ENCODE measurements at places on chromosomes 1 and 21. TPM values are rescaled to one million over a fixed set of nuclear protein-coding genes. Genes with fewer than 3 reads are reported as not detected.

Gene CCDC181
- 1.2 TPM for total RNA-seq

Gene ELF3
- total RNA-seq = 125 TPM

Gene CELF3
- total RNA-seq = not detected

Gene HCN3
- total RNA-seq = 1.9 TPM

Gene ANGPTL3
- not detected for total RNA-seq

GRCh38 chr1:95095833-95096217, 21.3 kb upstream of the TLCD4 start:
- no peak overlapping the region for H3K4me3 ChIP-seq
- H3K27me3 ChIP-seq = no peaks in the 10 kb centered on the region
- DNase-seq = no peak
- H3K4me1 ChIP-seq = no peaks in the 10 kb centered on the region

DNA sequence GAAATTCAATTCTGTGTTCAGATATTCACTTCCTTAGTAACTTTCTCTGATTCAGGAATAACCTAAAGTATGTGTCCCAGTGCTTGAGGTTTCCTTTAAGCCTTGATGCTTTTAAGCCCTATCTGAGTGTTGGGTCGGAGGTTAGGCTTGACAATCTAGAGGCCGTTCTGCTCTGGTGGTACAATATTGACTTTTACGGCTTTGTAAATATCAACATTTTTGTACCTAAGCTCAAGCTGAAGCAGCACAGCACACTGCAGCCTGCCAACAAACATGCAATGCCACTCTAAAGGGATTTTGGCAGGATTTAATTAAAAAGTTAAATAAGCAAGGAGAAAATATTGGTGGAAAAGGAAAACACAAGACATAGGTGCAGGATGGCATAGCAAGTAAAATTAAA, 279.2 kb downstream of the NEGR1 start:
- DNase-seq = no peak
- no peaks in the 10 kb centered on the region for H3K4me1 ChIP-seq
- H3K4me3 ChIP-seq = no peak overlapping the region

DNA sequence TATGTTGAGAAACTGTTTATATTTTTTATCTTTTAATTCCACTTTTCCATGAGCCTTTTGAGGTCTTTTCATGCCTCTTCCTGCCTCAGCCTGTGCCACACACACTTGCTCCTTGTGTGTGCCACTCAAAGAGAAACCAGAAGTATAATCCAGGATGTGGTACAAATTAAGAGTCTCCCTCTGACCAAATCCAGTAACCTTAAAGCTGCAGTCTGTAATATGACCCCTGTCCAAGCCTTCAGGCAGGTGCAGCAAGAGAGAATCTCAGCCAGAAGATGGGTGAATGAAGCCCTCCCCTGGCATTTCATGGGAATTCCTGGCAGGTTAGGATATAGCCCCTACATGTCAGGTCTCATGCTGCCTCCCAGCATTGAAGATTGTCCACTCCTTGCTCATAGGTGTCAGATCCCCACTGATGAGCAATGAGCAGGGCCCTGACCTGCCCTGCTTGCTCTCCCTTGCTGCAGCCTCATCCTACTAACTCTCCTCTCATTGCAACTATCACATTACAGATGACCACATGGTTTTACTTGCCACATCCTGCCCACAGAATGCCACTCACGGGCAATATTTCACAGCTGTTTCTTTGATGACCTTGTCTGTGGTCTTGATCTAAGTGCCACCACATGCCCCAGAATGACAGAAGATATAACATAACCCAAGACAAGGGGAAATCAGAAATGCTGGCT, 169.3 kb downstream of the SEC16B start:
- H3K27me3 ChIP-seq = no peaks in the 10 kb centered on the region
- H3K27ac ChIP-seq = no peak overlapping the region
- no peaks in the 10 kb centered on the region for H3K36me3 ChIP-seq
- H3K4me3 ChIP-seq = no peak overlapping the region

GRCh38 chr1:203177036-203177405, 1.4 kb upstream of the MYBPH start:
- peaks cover 14% of the 10 kb centered on the region for H3K4me1 ChIP-seq
- no peaks in the 10 kb centered on the region for H3K36me3 ChIP-seq
- H3K4me3 ChIP-seq = no peak overlapping the region
- H3K27ac ChIP-seq = no peak overlapping the region
- H3K27me3 ChIP-seq = no peaks in the 10 kb centered on the region

- no peaks in the 10 kb centered on the region for H3K36me3 ChIP-seq
- H3K4me1 ChIP-seq = peaks cover 61% of the 10 kb centered on the region
- no peak overlapping the region for H3K27ac ChIP-seq
- no peaks in the 10 kb centered on the region for H3K27me3 ChIP-seq
These were observed 60.5 kb downstream of the CLIC4 start for GRCh38 chr1:24805534-24806301.

DNA sequence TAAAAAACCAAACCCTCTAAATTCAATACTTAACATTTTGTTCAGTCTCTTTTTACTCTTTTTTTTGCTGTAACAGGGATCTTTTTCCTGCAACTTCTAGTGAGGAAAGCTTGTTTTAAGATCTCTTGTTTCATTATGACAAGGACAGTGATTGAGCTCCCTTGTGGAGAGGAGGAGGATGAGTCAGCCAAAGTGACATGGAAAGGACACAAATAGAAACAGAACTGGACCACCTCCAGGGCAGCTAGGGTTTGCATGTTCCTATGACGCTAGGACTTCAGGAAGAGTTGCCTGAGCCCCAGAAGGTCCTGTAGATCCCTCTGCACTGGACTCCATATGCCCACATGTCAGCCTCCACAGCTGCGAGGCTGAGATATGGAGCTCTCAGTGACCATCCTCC, 212.6 kb upstream of the FAM78B start:
- no peak overlapping the region for H3K27ac ChIP-seq
- no peaks in the 10 kb centered on the region for H3K36me3 ChIP-seq
- DNase-seq = no peak

- H3K36me3 ChIP-seq = no peaks in the 10 kb centered on the region
- no peaks in the 10 kb centered on the region for H3K27me3 ChIP-seq
- no peak overlapping the region for H3K4me3 ChIP-seq
- DNase-seq = no peak
These were observed 14.5 kb upstream of the DDAH1 start for GRCh38 chr1:85479491-85479890.

Measured in upper lobe of left lung (tissue), 6 donors.